ENCODE measurements at places on chromosomes 7 and 10.

GRCh38 chr7:67105377-67105776 is 108.7 kb downstream of the TYW1 start:
- DNase-seq: no peak

GRCh38 chr7:55570218-55570873 is 2.0 kb downstream of the VOPP1 start:
- DNase-seq: no peak

- no peak for DNase-seq
Measured at GRCh38 chr10:82934947-82935346, 1060.0 kb downstream of the NRG3 start.

GRCh38 chr7:85322252-85322651 is 135.4 kb upstream of the SEMA3D start:
- DNase-seq: no peak
